ENCODE measurements at places on chromosomes 5 and 9. TPM values are rescaled to one million over a fixed set of nuclear protein-coding genes. Genes with fewer than 3 reads are reported as not detected.

The IL13 gene
- total RNA-seq: not detected

The ZNF454 gene
- total RNA-seq: 2.8 TPM

DNA sequence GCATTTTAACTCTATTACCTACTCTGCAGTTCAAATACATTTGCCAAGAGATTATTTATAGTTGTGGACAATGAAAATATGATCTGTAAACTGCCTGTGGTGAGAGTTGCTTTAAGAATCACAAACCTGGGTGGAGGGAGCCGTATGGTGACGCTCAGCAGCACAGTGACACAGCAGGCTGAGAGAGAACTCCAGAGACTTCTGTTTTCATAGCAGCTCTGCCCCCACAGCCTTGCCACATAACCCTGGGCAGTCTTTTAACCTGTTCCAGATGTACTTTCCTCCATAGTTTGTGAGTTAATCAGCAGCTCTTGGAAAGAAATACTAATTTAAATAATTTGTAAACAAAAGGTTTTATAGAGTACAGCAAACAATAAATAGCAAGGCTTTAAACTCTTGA, 450.5 kb downstream of the ELAVL2 start:
- H3K4me1 ChIP-seq: no peaks in the 10 kb centered on the region
- H3K36me3 ChIP-seq: no peaks in the 10 kb centered on the region
- no peaks in the 10 kb centered on the region for H3K27me3 ChIP-seq
- DNase-seq: no peak
- no peak overlapping the region for H3K27ac ChIP-seq
- no peak overlapping the region for H3K4me3 ChIP-seq

GRCh38 chr9:79341561-79341960, 230.2 kb upstream of the TLE4 start:
- no peaks in the 10 kb centered on the region for H3K4me1 ChIP-seq
- H3K4me3 ChIP-seq: no peak overlapping the region
- no peaks in the 10 kb centered on the region for H3K27me3 ChIP-seq
- DNase-seq: no peak

GRCh38 chr5:168219515-168220410, 71.7 kb upstream of the WWC1 start:
- H3K27ac ChIP-seq: no peak overlapping the region
- H3K4me3 ChIP-seq: no peak overlapping the region
- no peak for DNase-seq
- no peaks in the 10 kb centered on the region for H3K36me3 ChIP-seq
- no peaks in the 10 kb centered on the region for H3K27me3 ChIP-seq

DNA sequence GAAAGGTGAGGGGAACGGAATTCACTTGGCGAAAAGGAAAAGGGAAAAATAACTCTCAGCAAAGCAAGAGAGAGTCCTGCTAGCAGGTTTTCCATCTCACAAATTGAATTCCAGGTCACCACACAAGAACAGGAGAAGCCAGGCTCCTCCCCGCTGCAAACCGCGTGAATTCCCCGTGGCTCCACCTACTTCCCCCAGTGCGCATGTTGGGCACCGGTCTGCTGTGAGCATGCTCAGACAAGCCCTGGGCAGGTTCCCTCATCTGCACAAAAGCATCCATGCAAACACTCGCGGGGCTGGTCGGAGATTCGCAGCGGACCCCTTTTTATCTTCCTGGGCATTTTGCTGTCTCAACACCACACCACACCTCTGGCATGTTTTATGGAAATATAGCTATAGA, 58.5 kb upstream of the S1PR3 start:
- no peak overlapping the region for H3K4me3 ChIP-seq
- no peaks in the 10 kb centered on the region for H3K36me3 ChIP-seq
- H3K27me3 ChIP-seq: no peaks in the 10 kb centered on the region

- H3K27ac ChIP-seq: no peak overlapping the region
- no peaks in the 10 kb centered on the region for H3K27me3 ChIP-seq
- H3K4me3 ChIP-seq: no peak overlapping the region
Observed at GRCh38 chr5:149748471-149749094, 18.5 kb downstream of the PPARGC1B start.

Measured in ascending aorta (tissue), 2 donors.